ENCODE measurements at places on chromosomes 3 and 15. TPM values are rescaled to one million over a fixed set of nuclear protein-coding genes. Genes with fewer than 3 reads are reported as not detected.

The KLHL6 gene
- 24.9 TPM for total RNA-seq

The NPAP1 gene
- not detected for total RNA-seq

The GPR87 gene
- not detected for total RNA-seq

The GOLGA8R gene
- total RNA-seq: 2.2 TPM

The PLA2G4E gene
- total RNA-seq: not detected

The ACKR4 gene
- 0.31 TPM for total RNA-seq

The SIDT1 gene
- 38.5 TPM for total RNA-seq

The XCR1 gene
- 1.0 TPM for total RNA-seq

The MORC1 gene
- 0.84 TPM for total RNA-seq

The SLC28A1 gene
- total RNA-seq: not detected

The RTP3 gene
- total RNA-seq: 0.10 TPM

The GOLGA8S gene
- 0.10 TPM for total RNA-seq

The MESP1 gene
- total RNA-seq: not detected

The ATP13A5 gene
- not detected for total RNA-seq

The CSTA gene
- 90.5 TPM for total RNA-seq

The CHRNA7 gene
- total RNA-seq: 2.0 TPM

The OSTN gene
- total RNA-seq: under 0.01 TPM

The EPHB1 gene
- total RNA-seq: 0.63 TPM

The ADGRG7 gene
- total RNA-seq: not detected

The KLHL18 gene
- 14.2 TPM for total RNA-seq

The SCN11A gene
- under 0.01 TPM for total RNA-seq

The PYGO1 gene
- under 0.01 TPM for total RNA-seq

The LRRC34 gene
- 0.73 TPM for total RNA-seq

The DNASE1L3 gene
- 1.6 TPM for total RNA-seq

The GASK1A gene
- 0.10 TPM for total RNA-seq

The ST3GAL6 gene
- 5.5 TPM for total RNA-seq

The CTNNB1 gene
- 675 TPM for total RNA-seq

The GPR15 gene
- total RNA-seq: 40.1 TPM

The TICRR gene
- 0.10 TPM for total RNA-seq

The PLAAT1 gene
- 0.52 TPM for total RNA-seq

The GOLGA8H gene
- total RNA-seq: 0.21 TPM

The WNT7A gene
- total RNA-seq: 4.8 TPM

The SOX14 gene
- not detected for total RNA-seq

The ZNF620 gene
- 0.63 TPM for total RNA-seq

The PRTG gene
- under 0.01 TPM for total RNA-seq

The CCR8 gene
- total RNA-seq: 2.2 TPM

The KCNH8 gene
- total RNA-seq: 1.0 TPM

The CHCHD4 gene
- total RNA-seq: 1.9 TPM

All from mononuclear cell (primary cell).